ENCODE measurements at places on chromosomes 4 and X. TPM values are rescaled to one million over a fixed set of nuclear protein-coding genes. Genes with fewer than 3 reads are reported as not detected.

The RP2 gene
- polyA plus RNA-seq, result 4.1 TPM

The GABRG1 gene
- polyA plus RNA-seq, result 0.01 TPM

The DGAT2L6 gene
- not detected for polyA plus RNA-seq

The HTN3 gene
- polyA plus RNA-seq, result not detected

The PDGFRA gene
- 6.5 TPM for polyA plus RNA-seq

The SYNPO2 gene
- 2.4 TPM for polyA plus RNA-seq

The GYPE gene
- polyA plus RNA-seq, result 0.13 TPM

The SCARB2 gene
- 58.2 TPM for polyA plus RNA-seq

The PNPLA4 gene
- 28.3 TPM for polyA plus RNA-seq

The MTNR1A gene
- polyA plus RNA-seq, result not detected

GRCh38 chr4:20255823-20256222, 4.1 kb downstream of the SLIT2 start:
- no peak for DNase-seq

DNA sequence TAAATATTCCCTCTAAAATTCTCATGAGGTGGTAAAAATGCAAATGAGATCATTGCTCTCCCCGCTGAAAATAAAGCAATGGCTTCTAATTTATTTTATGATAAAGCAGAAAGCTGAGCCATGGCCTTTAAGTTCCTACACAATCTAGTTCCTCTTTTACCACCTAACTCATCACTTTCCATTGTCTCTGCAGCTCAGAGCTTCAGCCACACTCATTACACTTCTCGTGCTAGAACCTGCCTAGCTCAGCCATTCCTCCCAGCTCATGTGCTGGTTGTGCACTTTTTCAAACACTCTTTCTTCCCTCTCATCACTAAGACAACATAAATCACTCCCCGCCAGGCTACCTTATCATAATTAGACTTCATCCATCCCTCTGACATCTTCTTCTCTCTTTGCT, 1112.1 kb upstream of the PRKX start:
- DNase-seq, result no peak

DNA sequence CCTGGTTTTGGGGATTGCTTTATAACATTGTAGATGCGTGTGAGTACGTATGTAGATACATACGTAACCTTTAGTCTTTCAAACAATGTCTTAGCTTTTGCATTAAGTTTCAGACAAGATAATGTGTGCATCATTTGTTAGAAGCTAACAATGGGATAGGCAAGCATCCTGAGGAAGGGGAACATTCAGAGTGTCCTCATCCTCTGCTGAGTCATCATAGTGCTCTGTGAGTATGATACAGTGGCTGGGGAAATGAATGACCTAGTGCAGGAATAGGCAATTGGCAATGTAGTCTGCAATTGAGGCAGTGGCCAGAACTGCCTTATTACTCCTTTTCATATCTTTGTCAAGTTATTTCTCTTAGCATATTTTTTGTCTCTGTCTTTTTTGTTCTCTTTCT, 7.3 kb downstream of the NAP1L5 start:
- no peak for DNase-seq

- no peak for DNase-seq
Observed at GRCh38 chr4:98659741-98660462, 1.5 kb upstream of the TSPAN5 start.

DNA sequence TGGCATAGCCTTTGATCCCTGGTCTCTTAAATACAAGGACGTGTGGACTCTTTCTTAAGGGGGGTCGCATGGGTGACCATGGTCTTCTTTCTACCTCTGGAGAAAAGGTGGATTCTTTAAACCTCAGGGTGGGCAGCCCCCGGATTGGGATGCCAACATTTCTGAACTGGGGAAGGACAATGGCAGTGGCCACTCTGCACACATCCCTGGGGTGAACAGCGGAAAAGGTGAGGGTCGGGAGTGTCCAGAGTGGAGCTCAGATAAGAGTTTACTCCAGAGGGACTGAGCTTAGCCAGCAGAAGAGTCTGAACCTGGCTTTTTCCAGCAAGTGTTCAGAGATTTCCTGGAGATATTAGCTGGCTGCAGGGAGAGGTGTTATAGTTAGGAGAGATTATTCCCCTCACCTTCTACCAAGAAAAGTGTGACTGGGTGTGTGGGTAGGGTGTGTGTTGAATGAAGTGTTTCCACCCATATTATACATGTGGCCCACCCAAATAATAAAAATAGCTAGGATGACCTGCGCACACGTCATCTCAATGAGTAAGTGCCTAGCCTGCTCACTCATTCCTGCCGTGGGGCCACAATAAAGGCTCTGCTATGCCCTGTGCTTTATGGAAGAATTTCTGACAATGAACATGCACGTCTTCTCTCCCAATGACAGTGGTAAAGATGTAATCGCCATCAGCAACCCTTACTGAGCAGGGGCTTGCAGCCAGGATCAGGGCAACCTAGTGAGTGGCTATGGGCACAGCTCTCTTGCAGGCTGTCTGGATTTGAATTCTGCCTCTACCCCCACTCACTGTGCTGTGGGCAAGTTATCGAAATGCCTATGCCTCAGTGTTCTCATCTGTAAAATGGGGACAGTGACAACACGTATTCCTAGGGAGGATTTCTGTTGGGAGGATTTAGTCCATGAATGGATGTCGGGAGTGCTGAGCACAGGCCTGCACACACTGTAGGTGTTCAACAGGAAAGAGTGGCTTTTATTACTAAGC, 76.6 kb downstream of the SLC2A9 start:
- DNase-seq, result peak; percentile 23

DNA sequence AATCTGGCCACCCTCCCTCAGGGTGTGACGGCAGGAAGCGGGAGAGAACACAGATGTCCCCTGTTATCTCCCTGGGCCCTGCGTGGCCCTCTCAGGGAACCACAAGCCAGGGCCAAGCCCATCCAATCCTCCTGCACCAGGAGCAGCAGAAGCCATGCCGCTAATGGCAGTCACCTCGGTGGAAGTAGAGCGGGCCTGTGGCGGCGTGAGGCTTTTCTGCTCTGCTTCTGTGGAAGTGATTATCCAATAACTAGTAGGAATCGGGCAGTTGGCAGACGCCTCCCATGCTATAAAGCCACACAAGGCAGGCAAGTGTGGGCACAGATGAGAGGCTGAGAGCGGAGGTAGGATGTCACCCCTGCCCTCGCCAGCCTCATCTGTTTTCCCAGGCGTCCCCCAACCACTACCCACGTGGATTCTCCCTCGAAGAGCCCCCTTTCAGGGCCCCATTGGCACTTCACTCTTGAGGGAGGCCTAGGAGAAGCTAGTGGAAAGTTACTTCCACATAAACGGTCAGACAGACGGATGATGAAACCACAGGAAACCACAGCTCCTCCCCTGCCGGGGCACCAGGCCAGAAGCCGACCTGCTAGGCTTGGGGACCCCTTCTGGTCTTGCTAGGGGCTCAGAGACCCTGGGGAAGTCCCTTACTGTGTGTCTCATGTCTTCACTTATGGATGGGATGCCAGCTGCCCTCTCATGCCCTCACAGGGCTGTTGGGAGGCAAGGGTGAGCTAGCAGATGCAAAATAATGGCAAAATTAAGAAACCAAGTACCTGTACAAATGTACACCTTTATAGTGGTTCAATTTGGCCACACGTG, 18.8 kb upstream of the TMSB4X start:
- DNase-seq, result no peak

GRCh38 chr4:4446434-4446833, 59.5 kb downstream of the NSG1 start:
- no peak for DNase-seq

DNA sequence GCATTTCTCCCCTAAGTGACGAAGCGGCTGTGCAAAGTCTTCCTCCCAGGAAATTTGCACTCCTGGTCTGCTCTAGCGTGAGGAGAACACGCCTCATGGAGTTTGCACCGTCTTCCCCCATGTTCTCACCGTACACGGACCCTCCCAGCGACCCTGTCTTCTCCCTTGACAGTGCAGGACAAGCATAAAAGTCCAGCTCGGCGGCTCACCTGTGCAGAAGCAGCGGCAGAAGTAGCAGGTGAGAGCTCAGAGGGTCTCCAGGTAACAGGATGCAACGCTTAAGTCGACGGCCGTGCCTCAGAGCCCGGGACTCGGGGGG, 314 bp downstream of the P2RY8 start:
- DNase-seq, result no peak

GRCh38 chr4:76614589-76614988, 179.6 kb downstream of the SHROOM3 start:
- no peak for DNase-seq

DNA sequence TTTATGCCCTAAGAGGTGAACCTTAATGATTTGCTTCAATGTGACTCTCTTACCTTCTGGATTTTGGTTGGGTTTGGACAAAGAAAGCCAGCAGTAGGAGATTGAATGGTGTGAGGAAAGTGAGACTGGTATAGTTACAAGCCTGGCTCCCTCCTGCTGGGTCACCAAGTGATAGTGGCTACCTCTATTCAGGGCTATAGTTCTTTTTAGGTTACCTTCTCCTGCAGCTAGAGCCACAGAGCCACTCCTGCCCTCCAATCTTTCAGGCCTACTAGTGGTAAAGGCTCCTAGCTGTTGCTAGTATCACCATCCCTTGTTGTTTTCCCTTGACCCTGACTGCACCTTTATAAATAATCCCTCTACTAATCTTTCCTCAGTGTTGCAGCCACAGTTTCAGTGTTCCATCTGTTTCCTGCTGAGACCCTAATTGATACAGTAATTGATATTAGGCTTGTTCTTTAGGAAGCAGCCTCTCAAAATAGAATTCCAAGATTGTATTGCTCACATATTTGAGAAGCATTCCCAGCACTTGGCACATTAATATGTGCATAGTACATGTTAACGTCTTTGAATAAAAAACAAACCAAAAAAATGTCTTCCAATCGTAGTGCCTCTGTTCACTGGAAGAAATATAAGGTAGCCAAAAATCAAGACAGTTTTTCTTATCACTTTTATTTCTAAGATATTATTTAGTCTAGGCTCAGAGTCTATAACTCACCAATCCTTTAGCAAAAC, 82.3 kb downstream of the SRPX start:
- no peak for DNase-seq

DNA sequence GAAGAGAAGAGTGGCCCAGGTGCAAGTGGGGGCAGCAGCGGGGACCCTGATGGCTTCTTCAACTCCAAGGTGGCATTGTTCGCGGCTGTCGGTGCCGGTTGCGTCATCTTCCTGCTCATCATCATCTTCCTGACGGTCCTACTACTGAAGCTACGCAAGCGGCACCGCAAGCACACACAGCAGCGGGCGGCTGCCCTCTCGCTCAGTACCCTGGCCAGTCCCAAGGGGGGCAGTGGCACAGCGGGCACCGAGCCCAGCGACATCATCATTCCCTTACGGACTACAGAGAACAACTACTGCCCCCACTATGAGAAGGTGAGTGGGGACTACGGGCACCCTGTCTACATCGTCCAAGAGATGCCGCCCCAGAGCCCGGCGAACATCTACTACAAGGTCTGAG, 11.4 kb downstream of the EFNB1 start:
- no peak for DNase-seq

- DNase-seq, result peak; percentile 71
Observed at GRCh38 chr4:82780752-82781231, 17.8 kb downstream of the SCD5 start.

- no peak for DNase-seq
Observed at GRCh38 chrX:8090482-8090881, 80.6 kb downstream of the VCX2 start.

- no peak for DNase-seq
Observed at GRCh38 chr4:7112656-7113055, 44.8 kb upstream of the GRPEL1 start.

- DNase-seq, result no peak
Observed at GRCh38 chr4:123661080-123661737, 264.6 kb downstream of the SPRY1 start.

GRCh38 chr4:70925899-70926635, 23.9 kb downstream of the MOB1B start:
- DNase-seq, result no peak

GRCh38 chr4:143617994-143618679, 82.3 kb downstream of the FREM3 start:
- DNase-seq, result no peak

DNA sequence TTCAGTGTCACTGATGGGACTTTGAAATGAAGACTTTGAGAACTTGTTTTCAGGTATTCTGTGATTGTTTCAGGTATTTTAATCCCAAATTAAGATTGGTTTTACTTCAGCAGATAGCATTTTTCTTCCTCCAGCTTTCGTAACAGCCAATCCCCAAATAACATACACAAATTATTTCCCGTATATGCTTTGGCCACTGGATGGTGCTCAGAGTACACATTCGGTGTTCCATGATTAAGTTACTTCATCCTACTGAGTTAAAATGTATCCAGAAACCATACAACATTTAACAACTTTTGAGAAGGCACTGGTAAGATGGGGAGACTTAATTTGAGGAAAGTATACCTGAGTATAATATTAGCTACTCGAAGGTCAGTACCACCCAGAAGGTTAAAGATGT, 233.4 kb upstream of the FAM47A start:
- no peak for DNase-seq

DNA sequence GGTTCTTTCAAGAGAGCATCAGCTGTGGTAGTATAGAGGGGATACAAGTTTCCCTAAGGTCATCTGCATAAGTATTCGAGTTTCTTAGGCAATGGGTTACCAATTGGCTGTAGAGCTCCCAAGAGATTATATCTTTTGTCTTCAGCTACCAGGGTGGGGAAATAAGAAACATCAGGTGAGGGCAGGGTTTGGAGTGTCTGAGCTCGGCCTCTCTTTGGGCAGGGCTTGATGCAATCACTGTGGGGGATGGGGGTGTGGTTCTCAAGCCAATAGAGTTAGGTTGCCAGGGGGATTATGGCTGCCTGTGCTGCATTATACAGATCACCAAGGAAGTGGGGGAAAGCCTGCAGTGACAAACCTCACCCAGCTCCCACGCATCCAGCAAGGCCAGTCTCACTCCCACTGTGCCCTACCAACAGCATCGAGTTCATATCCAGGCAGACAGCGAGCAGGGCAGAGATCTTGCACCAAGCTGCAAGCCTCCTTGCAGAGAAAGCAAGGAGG, 172.1 kb upstream of the MAGEE2 start:
- no peak for DNase-seq

Data from liver (tissue), 10 donors.